ENCODE measurements at places on chromosomes 7 and 10.

DNA sequence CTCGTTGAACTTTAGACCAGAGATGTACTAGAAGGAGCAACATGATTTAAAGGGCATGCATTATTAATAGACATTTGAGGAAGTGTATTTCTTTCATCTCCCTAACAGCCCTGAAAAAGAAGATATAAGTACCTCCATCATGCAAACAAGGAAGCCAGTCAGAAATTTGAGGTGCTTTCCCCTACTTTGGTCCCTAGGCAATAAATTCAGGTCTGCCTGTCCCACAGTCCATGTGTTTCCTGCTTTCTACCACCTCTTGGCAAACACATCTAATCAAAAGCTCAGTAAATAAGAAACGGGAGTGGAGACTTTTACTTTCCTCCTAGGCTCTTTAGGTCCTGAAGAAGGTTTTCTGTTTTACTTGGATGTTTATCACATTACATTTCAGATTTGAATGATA lies 5.2 kb upstream of the SEMA3C start:
- DNase-seq, result no peak

DNA sequence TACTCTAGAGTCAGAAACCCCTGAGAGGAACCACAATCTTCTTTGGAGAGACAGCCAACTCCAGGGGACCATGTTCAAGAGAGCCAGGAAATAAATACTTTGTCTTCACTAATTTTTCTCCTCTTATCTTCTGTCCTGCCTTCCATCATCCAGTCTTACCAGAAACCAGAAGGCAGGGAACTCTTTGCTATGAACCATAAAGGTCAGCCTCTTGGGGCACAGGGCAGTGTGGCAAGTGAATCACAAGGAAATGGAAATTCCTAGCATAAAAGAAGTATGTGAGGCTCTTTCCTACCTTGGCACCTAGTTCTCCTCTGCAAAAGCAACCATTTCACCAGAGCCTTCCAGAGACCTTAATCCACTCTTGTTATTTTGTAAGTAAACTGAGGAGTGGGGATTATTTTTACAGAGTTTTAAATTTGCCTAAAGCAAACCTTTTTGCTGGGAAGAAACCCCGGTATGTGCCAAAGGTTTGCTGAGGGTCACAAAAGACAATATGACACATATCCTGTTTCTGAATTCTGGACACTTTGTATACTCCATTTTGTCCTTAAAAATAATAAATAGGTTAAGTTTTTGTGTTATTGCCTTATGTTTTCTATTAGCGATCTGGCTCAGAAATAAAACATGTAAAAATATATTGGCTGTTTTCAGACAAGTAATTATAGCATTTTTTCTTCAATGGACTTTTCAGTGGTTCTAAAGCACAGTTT lies 87.1 kb downstream of the ADAM22 start:
- DNase-seq, result no peak

DNA sequence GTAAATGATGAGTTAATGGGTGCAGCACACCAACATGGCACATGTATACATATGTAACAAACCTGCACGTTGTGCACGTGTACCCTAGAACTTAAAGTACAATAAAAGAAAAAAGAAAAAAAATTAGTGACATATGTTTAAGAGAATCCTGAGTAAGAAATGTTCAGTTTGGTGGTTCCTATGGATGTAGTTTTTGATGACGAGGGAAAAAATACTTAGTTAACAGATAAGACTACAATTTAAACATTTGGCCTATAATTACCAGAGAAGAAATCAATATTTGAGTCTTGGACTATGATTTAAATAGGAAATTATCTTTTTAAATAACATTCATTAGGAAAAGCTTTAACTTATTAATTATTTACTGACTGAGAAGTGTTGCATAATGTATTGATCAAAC lies 39.2 kb upstream of the SLC26A3 start:
- DNase-seq, result no peak

DNA sequence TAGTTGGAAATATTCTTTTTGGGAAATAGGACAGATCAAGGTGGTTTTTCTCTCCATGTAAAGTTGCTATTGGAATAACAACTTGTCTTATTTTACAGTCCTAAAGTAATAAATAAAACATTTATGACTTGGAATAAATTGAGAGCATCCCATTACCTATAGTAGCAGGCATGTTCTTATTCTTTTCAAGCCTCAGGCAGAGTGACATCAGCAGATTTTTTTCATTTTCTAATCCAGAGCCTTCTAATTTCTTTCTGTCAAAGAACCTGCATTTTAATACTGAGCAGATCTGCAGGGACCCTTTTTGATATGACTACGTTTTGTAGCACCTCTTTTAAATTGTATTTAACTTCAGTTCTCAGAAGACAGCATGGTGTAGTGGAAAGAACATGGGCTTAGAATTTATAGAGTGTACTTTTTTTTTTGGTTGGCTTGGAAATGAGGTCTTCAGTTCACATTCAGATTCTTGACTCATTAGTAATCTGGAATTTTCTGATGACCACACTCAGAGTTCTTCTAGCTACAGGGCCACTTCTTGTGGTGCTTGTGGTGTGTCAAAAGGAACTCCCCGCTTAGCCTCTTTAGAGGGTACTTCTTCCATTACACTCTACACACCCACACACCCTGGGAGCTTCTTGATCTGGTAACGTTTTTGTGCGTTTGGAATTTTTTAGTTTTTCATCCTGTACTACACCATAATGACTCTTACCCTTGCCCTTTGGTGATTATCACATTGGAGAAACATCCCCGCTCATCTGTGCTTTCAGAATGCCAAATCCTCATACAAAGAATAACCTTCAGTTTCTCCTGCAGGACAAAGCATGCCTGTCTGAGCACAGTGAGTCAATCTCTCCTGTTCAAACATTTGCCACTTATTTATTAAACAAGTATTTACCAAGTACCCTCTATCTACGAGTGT lies 34.6 kb downstream of the AGK start:
- no peak for DNase-seq

GRCh38 chr10:70782746-70783680 lies 2.2 kb downstream of the TBATA start:
- no peak for DNase-seq

DNA sequence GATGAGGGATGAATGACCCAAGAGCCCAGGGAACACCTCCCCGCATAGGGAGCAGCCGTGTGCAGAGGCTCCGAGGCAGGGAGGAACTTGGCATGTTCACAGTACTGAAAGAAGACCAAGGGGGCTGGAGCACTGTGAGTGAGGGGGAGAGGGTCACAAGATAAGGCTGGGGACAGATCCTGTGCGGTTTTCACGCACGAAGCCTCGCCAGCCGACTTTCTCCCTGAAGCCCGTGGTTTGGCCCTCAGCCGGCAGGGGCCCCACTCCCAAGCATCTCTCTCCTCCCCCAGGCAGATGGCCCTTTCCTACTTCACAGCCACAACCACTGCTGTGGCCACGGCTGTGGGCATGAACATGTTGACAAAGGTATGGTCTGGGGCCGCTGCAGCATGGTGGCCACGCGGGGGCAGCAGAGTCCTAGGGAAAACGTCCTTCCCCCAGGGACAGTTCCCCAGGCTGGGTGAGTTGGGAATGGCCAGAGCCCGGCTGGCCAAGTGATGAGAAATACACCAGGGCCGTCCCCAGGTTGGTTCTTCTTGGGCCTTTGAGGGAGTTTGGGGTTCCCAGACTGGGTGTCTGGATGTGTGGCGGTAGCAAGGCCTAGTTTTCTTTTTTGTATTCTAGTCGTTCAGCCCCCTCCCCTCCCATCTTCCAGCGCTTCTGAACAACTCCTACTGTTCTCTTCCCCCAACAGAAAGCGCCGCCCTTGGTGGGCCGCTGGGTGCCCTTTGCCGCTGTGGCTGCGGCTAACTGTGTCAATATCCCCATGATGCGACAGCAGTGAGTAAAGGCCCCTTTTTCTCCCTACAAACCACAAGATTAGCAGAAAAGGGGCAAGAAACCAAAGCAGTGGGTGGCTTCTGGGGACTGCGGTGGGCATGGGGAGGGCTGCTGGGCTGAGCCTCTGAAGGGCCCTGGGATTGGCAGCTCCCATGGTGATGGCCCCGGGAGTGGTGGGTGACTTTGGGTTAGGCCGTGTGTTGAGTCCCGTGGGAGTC lies 14.4 kb upstream of the WBP1L start:
- DNase-seq, result peak; percentile 70

All from activated naive CD4-positive, alpha-beta T cell treated with anti-CD3 and anti-CD28 coated beads, Interleukin-2, amount 50 U/mL, for 72 hours (primary cell).